ENCODE measurements at places on chromosomes 5 and 9. TPM values are rescaled to one million over a fixed set of nuclear protein-coding genes. Genes with fewer than 3 reads are reported as not detected.

DNA sequence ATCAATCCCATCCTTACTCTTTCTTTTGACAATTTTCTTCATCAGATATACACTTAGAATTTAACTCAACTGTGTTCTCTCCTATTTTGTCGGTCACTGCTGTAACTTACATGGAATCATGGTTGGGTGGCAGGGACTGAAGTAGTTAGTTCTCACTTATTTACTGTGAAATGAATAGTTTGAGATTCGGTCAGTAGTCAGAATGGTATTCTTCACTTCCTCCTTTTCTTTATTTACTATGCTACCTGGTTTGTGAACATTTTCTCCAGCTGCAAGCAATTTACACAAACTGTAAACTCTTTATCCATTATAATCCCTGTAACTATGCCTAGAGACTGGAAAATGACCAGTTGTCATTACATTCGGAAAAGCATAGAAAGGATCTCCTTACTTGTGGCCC, 41.5 kb upstream of the GDNF start:
- no peak for DNase-seq

PHF24 gene
- 0.47 TPM for total RNA-seq

FOXD4 gene
- 2.8 TPM for total RNA-seq

UGT3A1 gene
- total RNA-seq: not detected

DNA sequence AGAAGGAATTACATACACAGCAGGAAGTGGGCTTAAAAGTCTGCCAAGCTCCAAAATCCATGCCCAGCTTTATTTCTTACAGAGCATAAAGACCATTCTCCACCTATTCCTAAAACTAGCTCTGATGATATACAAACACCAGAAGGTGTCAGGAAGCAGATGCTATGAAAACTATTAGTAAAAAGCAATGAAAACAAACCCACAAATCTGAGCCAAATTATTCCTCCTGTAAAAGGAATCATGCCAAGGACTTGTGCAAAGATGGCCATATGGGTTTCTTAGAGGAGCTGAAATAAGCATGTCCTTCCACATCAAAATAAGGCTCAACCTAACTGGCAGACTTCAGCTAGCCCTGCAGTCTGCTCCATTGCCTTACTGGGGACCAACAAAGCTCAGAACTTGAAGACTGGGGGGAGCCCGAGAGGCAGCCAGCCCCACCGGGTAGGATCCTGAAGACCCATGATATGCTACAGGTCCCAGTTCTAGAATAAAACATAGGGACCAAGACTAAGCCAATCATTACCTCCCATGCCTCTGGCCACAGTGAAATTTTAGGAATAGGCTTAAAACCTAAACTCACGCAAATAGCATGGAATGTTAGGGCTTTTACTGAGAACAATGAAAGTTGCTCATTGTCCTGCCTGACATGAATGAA, 42.8 kb upstream of the GABRP start:
- DNase-seq: no peak

AIF1L gene
- 34.0 TPM for total RNA-seq

DNA sequence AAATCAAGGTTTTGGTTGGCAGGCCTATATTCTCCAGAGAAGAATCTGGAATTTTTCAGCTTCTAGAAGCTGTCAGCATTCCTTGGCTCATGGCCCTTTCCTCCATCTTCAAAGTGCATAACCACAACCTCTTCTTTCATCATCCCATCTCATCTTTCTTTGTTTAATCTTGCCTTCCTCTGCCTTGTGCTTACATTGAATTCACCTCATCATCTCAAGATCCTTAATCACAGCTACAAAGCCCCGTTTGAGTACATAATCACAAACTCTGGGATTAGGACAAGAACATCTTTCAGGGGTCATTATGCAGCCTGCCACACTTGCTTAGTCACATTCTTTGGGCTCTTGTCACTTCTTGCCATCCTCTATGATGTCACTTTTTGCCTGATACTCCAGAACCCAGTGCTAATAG, 130.3 kb downstream of the FOXD1 start:
- no peak for DNase-seq

DNA sequence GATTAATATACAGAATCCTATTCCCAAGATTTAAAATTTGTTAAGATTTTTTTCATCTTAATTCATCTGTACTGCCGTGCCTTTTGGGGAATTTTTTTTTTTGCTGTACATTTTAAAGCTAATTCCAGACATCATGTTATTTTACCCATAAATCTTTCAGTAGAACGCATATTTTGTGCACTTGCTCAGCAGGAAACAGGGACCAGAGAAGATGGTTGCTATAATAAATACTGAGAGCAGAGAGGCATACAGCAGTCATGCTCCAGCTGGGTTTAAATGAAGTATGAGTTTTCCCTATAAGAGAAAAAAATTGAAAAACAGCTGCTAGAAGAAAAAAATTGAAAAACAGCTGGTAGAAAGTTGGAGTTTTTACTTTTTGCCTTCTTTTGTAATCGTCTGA, 196.9 kb upstream of the PUM3 start:
- no peak for DNase-seq

- no peak for DNase-seq
Observed at GRCh38 chr5:160621526-160621925, 199.9 kb downstream of the PTTG1 start.

DNA sequence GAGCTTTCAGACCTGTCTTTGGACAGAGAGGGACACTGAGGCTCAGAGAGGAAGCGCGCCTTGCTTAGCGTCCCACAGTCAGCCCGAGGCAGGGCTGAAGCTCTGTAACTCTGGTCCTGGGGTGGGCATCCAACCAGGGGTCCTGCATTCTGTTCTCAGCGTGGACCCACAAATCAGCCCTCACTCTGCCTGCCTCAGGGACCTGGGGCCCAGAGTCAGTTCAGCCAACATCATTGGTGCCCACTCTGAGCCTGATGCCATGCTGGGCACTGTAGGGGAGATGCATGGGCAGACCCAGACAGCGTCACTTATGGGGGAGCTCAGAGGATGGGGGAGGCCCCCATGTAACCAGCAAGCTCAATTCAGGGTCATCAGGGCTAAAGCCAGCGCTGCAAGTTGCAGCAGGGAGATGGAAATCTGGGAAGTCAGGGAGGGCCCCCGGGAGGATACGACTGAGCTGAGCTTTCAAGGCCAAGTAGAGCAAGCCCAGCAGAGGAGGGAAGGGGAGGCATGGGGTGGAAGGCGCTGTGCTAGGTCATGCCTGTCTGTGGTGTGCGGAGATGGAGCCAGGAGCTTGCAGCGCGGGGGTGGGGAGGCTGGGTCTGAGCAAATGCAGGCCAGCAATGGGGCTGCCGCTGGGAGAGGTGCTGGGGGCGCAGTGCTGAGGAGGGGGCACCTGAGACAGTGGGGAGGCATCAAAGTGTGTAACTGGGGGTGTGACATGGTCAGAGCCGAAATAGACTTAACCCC, 21.1 kb downstream of the CORO2A start:
- DNase-seq: no peak

DNA sequence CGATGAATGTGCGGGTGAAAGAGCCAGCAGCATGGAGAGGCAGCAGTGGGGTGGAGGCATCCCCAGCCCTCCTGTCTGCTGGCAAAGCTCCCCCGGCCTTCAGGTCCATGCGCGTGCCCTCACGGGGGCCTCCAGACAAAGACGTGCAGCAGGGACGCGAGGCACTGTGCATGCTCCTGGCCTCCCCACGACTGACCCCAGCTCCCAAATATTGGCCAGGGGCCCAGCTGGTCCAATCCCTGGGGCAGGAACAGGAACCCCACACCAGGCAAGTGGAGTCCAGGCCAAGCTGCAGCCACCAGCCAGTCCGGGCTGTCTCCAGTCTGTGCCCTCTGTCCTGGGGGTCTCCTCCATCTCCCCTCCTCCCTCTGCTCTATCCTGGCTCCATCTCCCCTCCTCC, 33.5 kb upstream of the LRRC14B start:
- no peak for DNase-seq

DNA sequence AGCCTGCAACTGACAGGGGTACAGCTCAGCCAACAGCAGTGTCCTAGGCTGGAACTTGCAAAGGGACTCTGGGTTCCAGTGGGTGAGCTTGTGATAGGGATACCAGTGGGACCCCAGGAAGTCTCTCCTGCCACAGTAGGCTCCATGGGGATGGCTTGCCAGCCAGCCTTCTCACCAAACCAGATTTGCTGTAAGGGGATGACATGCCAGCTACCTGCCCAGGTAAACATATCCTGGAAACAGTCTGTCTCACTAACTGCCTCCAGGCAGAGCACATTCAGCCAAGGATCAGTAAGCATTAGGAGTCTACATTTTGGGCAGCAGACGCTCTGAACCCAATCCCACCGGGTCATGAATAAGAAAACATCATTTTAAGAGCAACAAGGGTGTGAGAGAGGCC, 49.9 kb downstream of the SIL1 start:
- DNase-seq: no peak

DNA sequence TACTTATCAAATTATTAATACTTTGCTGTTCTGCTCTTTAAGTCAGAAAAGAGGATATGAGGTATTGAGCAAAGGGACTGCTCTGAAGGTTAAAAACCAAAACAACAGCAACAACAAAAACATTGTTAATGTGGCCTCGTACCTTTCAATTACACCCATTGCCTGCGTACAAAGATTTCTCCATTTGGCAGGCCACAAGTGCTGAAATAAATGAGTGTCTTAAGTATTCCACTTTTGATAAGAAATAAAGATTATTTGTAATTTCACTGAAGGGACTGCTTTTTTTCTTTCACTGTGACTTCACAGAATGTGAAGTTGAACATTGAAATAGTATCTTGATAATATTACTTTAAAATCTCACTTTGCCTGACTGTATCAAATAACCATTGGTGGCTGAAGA, 163.2 kb upstream of the MRPS30 start:
- no peak for DNase-seq

SSBP2 gene
- total RNA-seq: 5.2 TPM

DNA sequence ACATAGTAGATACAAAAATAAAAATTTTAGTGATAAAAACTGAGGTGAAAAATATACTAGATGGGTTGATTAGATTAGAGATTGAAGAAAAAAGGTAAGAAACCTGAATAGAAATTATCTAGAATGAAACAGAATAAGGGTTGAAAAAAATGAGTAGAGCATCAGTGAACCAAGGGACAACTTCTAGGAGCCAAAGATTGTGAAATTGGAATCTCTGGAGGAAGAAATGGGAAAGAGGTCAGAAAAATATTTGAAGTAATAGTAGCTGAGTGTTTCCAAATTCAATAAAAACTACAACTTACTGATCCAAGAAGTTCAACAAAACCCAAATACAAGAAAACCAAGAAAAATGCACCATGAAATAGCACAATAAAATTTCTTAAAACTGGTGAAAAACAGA, 116.6 kb upstream of the STARD4 start:
- no peak for DNase-seq

DNA sequence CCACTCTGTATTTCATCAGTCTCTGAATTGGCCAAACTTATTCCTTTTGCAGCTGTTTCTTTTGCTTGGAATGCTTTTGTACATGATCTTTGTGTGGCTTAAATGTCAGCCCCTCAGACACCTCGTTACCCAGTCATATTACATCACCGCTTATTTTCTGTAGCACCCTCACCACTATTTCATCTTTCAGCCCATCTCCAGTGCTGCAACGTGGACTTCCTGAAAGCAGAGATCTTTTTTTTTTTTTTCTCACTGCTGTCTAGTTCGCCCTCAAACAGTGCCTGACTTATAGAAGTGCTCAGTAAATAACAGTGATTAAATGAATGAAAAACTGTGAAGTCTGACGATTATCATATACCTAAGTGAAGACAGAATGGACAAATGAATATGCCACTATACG, 835 bp downstream of the SRA1 start:
- no peak for DNase-seq

- DNase-seq: no peak
Observed at GRCh38 chr5:96278981-96279380, 154.1 kb downstream of the PCSK1 start.

PHF2 gene
- 20.6 TPM for total RNA-seq

DNA sequence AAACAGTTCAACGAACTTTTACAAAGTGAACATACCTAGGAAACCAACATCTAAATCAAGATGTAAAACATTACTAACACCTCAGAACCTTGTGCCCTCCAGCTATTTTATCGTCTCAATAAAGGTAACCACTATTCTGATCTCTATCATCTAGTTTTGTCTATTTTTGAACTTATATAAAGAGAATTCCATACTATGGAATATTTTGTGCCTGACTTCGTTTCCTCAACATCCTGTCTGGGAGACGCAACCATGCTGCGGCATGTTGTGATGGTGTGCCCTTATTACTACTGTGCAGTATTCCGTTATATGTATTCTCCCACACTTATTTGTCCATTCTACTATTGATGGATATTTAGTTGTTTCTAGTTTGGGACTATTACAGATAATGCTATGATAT, 99.2 kb downstream of the NR6A1 start:
- no peak for DNase-seq

EMB gene
- total RNA-seq: 15.2 TPM

PCDHGB2 gene
- 0.34 TPM for total RNA-seq

GPR150 gene
- not detected for total RNA-seq

PCDHGA3 gene
- total RNA-seq: not detected

DNA sequence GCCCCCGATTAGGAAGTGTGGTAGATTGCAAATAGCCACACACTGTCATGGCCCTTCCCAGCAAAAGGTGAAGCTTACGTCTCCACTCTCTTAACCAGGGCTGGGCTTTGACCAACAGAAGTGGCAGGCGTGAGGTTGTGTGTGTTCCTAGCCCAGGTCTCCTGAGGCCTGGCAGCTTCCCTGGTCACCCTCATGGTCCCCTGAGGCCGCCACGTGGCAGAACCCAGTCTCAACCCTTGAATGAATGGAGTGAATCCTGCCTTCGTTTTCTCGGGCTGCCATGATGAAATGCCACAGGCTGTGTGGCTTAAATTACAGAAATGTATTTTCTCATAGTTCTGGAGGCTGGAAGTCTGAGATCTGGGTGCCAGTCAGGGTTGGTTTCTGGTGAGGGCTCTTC, 370.4 kb downstream of the IRX2 start:
- DNase-seq: no peak
